Hematopoietic multipotent progenitor cell treated with erythropoietin and hydrocortisone succinate and interleukin-3 and kit ligand, for 6 days (in vitro differentiated cells): ENCODE measurements at places on chromosomes 7 and 10.
A peak's percentile ranks its signal among the peaks of the same experiment; 100 is the strongest.

DNA sequence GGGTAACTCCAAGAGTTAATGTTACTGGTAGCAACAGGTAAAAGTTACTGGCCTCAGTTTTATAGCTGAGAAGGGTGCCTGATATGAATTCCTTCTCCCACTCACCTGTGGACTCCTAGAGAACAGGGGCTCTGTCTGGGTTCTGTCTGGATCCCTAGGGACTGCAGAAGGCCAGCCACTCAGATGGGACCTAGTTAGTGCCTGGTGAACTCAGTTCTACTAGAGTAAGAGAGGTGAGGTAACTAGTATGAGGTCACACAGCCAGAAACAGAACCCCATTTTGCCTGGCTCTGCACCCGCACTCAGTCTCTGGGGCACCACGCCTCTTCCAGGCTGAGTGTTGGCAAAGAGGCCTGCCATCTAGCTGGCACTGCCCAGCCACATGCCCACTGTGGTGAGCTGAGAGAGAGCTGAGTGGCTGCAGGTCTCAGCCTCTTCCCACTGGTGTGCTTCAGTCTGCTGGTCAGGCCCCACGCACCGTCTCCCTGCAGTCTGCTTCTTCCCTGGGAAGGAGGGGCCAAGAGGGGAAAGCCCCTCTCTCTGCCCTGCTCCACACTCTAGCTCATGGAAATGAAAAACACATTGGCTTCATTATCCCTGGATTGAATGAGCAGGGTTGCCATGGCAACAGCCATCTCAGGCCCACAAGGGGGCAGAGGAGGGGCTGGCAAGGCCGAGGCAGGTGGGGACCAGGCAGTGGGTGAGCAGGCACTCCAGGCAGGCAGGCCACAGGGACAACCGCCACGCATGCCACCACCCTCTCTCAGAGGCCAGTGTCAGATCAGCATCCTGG, 110.6 kb downstream of the ZMIZ1 start:
- DNase-seq: peak; percentile 41

GRCh38 chr7:129388333-129389098, 45.7 kb upstream of the STRIP2 start:
- DNase-seq: no peak

DNA sequence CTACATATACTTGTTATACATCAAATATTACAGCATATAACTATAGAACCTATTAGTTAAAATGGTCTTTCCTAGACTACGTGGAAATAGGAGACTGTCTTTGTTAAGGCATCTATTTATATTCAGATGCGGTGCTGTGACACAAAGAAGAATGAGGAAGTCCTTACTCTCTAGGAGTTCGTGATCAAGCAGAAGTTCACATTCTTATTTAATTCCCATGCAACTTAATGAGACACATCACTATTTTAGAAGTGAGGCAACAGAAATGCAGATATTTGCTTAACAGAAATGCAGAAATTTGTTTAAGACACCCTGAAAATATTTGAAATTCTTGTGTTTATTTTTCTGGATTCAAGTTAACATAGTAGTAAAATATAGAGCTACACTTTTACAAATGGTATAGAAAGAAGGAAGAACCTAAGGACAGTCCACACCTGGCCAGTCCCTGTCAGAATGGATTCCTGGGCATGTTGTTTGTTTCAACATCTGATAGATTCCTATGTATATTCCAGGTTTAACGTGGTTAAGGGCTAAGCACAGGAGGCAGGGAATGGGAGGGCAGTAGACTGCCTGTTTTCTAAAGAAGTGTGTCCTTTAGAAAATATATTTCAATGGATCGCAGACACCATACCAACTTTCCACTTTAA, 70.6 kb upstream of the NXPH1 start:
- no peak for DNase-seq

DNA sequence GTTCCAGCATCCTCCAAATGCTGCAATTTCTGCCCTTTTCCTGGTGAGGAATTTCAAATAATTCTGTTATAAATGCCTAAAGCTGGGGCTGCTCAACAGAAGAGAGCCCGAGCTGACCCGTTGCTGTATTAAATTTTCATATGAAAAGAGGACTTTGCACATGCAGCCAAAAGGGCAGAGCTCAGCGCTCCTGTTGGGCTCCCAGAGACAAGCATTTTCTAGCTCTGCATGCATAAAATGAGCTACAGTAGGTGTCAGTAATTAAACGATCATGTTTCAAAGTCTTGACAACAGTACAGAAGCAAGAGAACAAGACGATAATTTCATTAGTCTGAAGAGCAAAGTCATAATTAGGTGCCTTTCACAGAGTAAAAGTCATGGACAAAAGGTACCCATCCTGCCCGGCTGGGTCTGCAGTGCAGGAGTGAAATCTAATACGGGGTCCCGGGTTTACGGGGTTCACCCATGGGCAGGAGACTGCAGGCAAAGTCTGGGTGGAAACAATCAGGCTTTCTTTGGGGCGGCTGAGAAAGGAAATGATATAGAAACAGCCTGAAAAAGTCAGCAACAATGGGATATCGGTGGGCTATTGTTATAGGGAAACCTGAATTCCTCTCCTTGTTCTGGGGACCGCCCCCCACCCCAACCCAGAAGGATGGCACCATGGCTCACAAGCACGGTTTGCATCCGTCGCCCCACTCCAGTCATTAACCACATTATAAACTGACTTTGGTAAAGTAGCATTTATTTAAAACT, 66.0 kb downstream of the EBF3 start:
- no peak for DNase-seq

DNA sequence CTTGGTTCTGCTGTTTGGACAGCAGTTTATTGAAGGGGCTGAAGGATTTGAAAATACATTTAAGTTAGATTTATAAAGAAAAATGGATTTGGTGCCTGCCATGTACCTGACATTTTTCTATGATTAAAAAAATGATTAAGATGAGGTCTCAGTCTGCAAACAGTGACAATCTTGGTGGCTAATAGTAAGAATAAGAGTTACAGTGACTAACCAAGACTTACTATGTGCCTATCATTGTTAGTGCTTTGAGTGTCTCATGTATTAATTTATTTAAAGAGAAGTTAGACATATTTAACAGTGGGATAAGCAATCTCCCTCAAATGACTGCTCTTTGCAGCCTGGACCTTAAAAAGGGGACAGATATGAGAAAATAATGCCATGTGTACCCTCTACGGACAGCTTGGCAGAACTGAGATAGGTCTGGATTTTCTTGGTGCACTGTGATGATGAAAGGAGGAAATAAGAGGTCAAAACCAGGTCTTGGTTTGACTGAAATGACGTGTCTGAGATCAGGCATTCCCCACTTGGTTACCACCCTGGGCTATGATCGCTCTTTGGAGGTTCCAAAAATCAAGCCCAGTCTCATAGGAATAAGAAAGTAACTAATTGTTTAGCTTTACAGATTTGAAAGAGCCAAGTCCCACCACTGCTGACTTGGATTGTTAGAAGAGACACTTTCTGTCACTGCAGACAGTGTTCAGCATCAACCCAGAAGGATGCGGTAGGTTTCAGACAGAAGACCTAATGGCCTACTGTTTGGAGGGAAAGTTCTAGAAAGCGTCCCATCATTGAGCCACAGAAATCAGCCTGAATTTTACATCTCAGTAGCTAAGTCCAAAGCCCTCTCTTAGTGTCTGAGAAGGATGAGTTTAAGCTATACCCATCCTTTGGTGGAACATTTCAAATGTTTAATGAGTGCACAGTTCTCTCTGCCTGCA, 2.1 kb downstream of the CASP7 start:
- DNase-seq: no peak

DNA sequence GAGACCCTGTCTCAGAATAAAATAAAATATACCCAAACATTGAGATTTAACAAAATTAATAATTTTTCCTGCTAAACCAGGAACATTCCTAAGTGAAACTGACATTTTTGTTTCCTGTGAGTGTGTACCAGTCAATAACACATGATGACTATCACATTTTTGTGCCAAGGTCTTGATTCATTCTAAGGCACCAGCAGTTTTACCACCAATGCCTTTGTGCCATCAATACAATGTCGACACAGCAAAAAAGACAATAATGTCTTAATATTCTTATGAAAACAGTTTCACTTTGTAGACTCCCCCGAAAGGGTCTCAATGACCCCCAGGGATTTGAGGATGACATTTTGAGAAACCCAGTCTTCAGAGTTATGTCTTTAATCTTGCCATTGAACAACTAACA, 7.2 kb upstream of the CADPS2 start:
- no peak for DNase-seq

DNA sequence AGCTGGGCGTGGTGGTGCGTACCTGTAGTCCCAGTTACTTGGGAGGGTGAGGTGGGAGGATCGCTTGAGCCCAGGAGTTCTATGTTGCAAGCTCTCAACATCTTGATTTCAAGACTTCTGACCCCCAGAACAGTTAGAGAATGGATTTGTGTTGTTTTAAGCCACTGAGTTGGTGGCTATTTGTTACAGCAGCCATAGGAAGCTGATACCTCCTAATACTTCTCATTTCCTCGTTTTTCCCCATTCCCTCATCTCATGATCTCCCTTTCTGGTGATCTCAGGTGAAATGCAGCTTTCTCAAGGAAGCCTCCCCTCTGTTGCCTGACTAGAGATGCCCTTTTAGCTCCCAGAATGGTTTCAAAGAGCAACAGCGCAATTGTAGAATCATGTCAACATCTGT, 378.8 kb downstream of the TYW1 start:
- DNase-seq: no peak

GRCh38 chr10:91137822-91138221, 82.6 kb upstream of the PCGF5 start:
- no peak for DNase-seq

DNA sequence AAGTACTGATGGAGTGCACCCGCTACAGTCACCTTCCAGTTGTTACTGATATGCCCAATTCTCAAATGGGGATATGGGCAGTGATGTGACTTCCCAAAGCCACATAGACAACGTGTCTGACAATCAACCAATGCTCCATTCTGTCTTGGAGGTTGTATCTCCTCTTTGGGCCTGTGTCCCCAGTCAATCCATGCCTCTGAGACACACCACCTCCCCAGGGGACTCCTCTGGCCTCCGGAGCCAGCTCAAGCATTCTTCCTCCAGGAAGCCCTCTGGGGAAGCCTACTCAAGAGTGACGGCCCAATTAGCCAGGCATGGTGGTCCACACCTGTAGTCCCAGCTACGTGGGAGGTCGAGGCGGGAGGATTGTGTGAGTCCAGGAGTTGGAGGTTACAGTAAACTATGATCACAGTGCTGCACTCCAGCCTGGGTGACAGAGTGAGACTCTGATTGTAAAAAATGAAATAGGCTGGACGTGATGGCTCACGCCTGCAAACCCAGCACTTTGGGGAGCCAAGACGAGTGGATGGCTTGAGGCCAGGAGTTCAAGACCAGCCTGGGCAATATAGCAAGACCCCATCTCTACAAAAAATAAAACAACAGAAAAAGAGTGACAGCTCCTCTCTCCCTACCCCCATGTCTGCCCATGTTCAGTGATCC, 99.5 kb upstream of the TNRC18 start:
- DNase-seq: peak; percentile 18

- no peak for DNase-seq
These were observed 10.4 kb downstream of the TMEM270 start for GRCh38 chr7:73871163-73872011.

DNA sequence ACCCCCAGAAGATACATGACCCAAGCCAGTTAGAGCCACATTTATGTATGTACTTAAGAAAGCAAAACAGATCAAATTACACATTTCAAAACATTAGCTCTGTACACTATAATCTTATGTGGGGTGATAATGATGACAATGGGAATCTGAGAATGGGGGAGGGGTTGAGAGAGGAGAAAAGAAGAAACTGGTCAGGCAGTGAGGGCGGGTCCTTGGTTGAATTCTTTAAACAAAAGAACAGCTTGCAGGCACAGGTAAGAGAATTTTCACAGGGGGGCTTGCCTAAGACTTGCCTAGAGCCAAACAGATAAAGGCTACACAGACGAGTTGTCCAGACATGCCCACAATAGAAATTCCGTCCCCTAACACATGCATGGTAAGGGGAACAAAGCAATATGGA, 76.8 kb upstream of the PTER start:
- no peak for DNase-seq

GRCh38 chr10:47243356-47243755, 56.6 kb upstream of the GDF10 start:
- no peak for DNase-seq

DNA sequence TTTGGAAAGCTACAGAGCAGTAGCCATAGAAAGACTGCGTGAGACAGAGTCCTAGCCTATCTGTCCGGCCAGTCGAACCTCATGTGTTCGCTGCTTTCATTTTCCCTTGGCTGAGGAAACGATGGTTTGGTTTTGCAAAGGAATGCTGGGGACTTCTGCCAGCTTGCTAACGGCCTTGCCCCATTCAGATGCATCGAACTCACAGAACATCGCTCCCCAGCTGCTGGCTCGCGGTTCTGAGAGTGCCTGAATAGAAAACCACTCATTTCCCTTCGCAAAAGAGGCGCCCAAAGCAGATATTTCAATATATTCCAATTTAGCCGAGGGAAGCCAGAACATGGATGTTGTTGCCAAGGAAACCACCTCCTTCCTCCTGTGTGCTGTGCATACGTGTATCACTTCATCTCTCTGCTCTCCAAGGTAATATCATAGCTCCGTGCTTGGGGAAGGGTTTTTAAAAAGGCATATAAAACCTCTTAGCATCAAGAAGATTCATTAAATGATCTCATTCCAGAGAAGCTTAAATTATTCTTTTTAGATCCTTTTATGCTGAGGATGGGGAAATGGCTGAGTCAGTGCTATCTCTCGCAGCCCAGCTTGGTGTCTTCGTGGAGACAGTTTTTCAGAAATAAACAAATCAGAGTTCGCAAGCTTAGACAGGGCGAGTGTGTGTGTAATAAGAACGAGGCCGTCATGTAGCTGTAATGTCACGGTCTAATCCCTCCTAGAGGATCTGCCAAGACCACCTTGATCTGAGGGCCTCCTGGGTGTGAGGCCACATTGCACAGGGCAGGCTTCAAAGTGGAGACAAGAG, 215.2 kb downstream of the RPS24 start:
- DNase-seq: no peak

- DNase-seq: no peak
These were observed 71.5 kb upstream of the SLC13A1 start for GRCh38 chr7:123271231-123271630.

- no peak for DNase-seq
These were observed 301.7 kb downstream of the TCERG1L start for GRCh38 chr10:131009791-131010190.

DNA sequence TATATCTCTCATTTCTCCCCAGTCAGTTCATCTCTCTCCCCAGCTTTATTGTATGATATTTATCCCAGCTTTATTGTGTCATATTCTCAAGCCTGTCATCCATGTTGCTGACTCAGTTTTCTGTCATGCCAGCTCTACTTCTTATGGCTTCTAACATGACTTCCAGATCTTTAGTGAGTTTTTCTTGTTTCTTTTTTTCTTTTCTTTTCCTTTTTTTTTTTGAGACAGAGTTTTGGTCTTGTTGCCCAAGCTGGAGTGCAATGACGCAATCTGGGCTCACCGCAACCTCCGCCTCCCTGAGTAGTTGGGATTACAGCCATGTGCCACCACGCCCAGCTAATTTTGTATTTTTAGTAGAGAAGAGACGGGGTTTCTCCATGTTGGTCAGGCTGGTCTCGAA, 28.7 kb upstream of the CALU start:
- no peak for DNase-seq
